Bone marrow (tissue), 2 donors: ENCODE measurements at places on chromosomes 12 and 14.
A peak's percentile ranks its signal among the peaks of the same experiment; 100 is the strongest.

GRCh38 chr12:102479099-102479885, 1.1 kb downstream of the IGF1 start:
- DNase-seq: no peak

DNA sequence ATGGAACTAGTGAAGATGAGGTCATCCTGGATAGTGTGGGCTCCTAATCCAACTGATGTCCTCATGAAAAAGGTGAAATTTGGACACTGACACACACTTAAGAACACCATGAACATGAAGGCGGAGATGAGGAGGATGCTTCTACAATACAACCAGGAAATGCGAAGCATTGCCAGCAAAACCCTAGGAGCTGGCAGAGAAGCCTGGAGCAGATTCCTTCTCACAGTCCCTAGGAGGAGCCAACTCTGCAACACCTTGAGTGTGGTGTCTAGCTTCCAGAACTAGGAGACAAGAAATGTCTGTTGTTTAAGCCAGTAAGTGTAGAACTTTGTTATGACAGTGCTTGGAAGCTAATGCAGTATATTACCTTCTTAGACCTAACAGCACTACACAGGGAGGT, 191.9 kb upstream of the PWP1 start:
- no peak for DNase-seq

- no peak for DNase-seq
Observed at GRCh38 chr12:51811203-51812202, 37.0 kb downstream of the FIGNL2 start.

DNA sequence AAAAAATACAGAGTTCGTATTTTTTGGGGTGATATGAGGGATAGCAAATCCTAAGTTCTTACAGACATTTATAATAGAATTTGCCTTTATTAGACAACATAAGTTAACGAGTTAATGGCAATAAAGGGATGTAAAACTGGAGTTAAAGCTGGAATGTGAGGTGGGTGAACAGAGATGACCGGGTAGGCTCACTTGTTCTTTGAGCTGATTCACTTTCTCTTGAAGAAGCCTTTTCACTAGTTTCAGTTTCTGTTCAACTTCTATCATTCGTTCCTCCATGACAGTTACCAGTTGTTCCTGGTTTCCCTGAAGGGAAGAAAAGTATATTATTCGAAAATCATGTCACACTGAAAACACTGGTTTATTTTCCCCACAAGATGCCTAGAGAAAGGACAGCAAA, 57.7 kb upstream of the SAV1 start:
- no peak for DNase-seq

DNA sequence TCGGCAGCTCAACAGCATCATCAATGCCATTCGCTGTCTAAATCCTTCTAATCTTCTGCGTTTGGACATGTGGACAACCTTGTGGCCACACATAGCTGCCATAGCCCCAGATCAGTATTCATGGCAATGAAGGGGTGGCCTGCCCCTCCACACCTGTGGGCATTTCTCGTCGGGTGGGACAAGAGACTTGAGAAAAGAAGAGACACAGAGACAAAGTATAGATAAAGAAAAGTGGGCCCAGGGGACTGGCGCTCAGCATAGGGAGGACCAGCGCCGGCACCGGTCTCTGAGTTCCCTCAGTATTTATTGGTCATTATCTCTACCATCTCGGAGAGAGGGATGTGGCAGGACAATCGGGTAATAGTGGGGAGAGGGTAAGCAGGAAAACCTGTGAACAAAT, 42.3 kb downstream of the MAGOHB start:
- no peak for DNase-seq

GRCh38 chr14:63100552-63100951, 55.3 kb upstream of the KCNH5 start:
- no peak for DNase-seq

DNA sequence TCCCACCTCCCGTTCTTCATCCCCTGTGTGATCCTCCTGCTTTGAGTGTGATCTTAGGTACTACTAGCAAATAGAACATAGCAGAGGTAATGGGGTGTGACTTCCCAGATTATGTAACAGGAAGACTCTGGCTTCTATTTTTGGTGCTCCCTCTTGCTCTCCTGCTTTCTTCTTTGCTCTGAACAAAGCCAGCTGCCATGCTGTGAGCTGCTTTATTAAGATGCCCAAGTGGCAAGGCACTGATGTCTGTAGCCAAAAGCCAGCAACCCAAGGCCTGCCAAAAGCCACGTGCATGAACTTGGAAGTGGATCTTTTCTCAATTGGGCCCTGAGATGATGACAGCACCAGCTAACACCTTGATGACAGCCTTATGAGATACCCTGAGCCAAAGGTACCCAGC, 5.8 kb upstream of the MFAP5 start:
- DNase-seq: no peak

DNA sequence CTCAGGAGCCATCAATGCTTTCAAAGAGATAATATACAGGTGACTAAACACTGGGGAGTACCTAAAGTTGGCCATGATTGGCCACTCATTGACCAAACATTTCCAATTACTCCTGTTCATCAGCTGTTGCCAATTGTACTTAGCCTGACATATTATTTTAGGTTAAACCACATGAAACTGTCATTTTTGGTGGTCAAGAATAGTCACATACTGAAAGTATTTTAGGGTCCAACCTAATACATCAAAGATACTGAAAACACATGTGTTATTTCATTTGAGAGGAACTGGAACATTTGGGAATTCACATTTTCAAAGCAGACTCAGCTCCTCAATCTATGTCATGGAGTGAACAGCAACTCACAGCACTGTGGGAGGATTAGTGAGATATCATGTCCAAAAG, 63.9 kb upstream of the KCNA5 start:
- DNase-seq: no peak

DNA sequence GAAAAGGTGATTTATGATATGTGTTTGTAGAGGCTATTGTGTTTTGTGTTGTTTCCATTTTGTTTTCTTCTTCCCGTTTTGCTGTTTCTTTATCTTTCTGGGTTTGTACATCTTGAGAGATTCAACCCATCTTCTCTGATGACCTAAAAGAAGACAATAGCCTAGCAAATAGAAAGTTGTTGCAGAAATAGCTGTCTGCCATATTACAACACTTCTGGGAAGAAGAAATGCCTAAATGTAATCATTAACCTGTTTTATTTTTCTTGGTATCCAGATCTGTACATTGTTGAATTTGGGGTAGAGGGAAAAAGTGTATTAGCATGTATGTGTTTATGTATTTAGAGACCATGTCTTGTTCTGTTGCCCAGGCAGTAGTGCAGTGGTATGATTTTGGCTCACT, 50.3 kb downstream of the SPATS2 start:
- no peak for DNase-seq

DNA sequence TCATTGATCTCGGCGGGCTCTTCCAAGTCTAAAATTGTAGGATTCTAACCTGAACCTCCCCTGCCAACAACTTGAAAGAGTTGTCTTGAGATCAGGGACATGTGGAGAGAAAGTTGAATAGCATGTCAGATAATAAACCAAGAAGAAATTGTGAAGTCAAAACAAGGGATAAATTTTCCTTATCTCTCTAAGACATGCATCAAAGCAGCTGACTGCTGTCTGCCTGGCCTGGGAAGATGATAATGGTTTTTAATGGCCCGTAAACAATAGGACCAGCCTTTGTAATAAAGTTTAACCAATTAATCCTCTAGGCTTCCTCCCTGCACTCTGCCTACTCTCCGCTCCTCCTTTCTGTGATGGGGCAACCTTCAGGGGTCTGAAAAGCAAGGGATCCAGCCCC, 67.9 kb downstream of the DPF3 start:
- no peak for DNase-seq

GRCh38 chr12:79945433-79945832, 10.5 kb upstream of the PPP1R12A start:
- no peak for DNase-seq

DNA sequence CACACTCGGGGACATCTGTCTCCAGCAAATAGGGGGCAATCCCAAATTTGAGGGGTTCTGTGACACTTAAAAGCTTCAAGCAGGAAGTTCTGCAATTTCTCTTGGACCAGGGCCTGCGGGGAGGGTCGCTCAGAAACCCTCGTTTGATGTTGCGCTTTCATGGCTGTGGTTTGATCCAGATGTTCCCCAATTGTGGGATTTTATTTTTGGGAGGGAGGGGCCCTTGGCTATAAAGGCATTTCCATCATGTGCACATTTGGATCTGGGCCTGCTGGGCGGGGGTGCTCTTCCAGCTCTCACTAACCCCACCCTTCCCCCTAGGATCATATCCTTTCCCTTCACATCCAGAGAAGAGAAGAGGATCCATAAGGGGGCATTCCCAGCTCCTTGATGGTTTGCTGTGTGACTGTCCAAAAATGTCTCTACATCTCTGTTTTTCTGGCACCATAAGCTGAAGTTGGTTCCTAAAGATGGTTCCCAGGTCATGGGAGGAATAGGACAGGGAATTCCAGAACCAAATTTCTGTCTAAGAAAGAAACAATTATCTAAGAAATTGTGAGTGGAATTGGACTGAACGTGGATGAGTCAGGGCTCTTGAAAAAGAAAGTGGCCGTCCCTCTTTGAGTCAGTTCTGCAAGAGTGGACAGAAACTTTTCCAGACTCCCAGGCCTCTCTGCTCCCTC, 47.2 kb downstream of the SMUG1 start:
- no peak for DNase-seq

DNA sequence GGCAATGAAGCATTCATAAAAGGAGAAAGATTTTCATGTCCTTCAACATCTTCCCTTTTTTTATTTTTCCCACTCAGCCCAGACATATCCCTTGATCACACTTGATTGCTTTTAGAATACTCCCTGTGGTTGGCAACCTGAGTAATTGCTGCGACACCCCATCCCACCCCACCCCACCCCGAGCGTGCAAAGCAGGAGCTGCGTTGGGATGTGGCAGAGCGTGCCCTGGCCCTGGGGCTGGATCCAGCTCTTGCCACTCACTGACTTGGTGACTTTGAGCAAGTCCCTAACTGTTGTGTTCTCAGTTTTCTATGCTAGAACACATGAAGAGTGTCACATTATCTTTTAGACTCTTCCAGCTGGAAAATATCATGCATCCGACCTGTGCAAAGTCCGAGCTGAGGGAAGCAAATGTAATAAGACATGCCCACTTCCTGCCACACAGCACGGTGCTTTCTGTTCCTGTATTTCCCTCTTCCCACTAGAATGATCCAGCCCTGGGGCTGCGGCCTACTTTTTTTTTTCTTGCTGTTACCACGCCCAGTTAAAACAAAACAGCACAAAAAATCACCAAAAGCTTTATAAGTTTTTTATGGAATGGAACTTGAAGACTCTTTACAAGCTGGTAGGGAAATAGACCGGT, 4.0 kb downstream of the ASCL4 start:
- no peak for DNase-seq

- DNase-seq: no peak
Observed at GRCh38 chr14:91953170-91953985, 5.9 kb upstream of the FBLN5 start.

DNA sequence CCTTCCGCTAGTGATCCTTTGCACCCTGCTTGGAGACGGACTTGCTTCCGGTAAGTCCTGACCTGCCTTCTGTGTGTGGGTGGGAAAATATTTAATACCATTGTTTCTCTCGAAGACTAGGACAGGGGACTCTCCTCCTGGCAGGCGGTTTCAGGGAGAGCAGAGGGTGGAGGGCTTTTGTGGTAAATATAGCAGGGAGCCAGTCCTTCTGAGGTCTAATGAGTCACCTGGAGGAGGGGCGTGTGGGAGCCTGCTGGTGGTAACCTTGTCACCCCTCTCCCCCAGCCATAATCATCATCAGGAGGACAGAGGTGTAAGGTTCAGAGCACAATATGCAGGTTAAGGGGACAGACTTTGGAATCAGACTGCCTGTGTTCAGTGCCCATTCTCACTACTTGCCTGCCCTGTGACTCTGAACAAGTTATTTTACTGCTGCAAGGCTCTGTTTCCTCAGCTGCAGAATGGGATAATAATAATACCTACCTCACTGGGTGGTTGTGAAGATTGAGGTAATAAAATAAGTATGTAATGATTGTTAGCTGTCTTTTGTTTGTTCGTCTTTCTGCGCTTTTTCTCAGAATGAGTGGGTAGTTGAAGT, 47.4 kb downstream of the SUSD6 start:
- DNase-seq: no peak

GRCh38 chr12:11524446-11524845, 125.0 kb upstream of the ETV6 start:
- DNase-seq: no peak

DNA sequence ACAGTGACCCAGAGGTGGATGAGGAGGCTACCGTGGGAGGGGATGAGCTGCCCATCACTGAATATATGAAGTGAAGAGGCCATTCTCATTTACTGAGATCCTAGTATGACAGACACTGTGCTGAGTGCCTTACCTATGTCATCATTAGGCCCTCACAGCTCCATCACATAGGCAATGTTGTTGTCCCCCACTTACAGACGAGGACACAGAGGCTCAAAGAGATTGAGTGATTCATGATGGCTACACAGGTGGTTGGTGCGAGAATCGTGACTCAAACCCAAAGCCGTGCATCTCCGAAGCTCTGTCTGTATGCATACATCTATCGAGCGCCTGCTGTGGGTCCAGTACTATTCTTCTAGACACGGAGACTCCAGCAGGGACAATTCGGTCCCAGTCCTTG, 5.9 kb upstream of the CCDC197 start:
- no peak for DNase-seq

DNA sequence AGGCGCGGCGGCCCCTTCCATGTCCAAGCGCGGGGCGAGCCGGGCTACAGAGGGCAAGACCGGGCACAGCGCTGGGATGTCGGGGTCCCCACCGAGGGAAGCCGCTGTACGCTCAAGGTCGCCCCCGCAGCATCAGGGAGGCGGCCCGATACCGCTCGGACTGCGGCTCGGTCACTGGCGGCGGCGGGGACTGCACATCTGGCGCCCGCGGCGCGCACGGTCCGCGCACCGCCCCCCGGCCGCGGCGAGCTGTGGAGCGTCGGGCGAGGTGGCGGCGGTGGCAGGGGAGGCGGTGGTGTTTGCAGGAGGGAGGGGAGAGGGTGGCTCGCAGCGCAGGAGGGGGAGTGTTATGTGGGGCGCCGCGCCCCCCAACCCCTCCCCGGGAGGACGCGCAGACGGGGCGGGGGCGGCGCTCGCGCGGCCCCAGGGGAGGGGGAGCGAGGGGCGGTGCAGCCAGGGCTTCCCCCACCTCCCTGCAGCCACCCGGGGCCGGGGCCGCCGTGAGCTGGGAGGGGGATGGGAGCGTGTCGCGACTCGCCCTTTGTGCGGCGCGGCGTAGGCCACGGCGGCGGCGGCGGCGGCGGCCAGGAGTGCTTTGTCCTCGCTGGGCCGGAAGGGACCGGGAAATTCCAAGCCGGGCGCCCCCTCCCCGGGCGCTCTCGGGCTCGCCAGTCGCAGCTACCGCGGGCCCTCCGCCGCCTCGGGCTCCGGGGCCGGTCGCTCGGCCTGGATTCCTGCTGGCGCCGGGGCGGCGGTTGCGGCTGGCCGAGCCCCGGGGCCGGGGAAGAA, at the start of gene NUAK1:
TSS of gene NUAK1 (minus strand) at position 322 of the 789 bp plus-strand sequence. CDS start at position 21, 301 bp downstream.
- DNase-seq: no peak

- no peak for DNase-seq
Observed at GRCh38 chr12:63930971-63931370, 86.5 kb downstream of the SRGAP1 start.

- DNase-seq: peak; percentile 62
Observed at GRCh38 chr12:89756194-89756584, 47.6 kb upstream of the ATP2B1 start.

- no peak for DNase-seq
Observed at GRCh38 chr14:73368616-73369015, 89.7 kb downstream of the NUMB start.

GRCh38 chr14:89724628-89724960, 229.9 kb downstream of the EFCAB11 start:
- no peak for DNase-seq
